ENCODE measurements at places on chromosomes 4 and X.
A peak's percentile ranks its signal among the peaks of the same experiment; 100 is the strongest.

GRCh38 chrX:12319003-12319519, 180.8 kb downstream of the FRMPD4 start:
- no peak for DNase-seq

DNA sequence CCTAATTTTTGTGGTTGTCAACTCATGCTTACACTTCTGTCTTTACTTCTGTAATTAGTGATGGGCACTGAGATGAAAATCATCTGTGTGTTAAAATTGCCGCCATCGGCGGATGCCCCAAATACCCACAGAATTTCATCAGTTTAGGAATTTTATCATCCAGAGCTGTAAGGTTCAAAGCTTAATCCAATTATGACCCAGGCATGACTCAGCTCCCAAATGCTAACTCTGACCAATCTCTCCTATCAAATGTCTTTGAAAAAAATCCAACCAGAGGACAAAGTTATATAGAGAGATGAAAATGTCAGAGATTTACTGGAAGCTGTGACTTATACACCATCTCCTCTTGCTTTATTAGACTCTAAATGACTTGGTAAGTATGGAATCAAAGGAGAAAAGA, 1048.7 kb upstream of the PRKX start:
- no peak for DNase-seq

GRCh38 chr4:59637596-59637995, 1562.5 kb upstream of the ADGRL3 start:
- DNase-seq: no peak

GRCh38 chrX:110218591-110218990, 99.3 kb downstream of the AMMECR1 start:
- DNase-seq: no peak

- no peak for DNase-seq
Observed at GRCh38 chr4:90162566-90162965, 35.4 kb downstream of the CCSER1 start.

GRCh38 chrX:111394569-111394968, 17.4 kb downstream of the DCX start:
- no peak for DNase-seq

DNA sequence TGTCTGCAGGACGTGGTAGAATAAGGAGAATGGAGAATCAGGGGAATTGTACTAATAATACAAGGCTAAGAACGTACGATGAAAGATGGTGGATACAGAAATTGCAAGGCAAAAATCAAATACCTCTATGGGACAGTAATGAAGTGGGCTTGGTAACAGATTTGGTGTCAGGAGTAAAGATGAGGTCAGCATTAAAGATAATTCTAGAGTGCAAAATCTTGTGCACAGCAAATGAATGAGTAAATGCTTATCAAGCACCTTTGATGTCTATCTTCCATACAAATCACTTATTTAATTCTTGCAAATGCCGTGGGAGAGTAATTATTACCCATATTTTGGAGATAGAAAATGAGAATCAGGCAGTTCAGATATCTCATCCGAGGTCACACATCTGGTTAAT, 70.9 kb downstream of the DDX60 start:
- DNase-seq: no peak

- DNase-seq: peak; percentile 31
Observed at GRCh38 chr4:40998675-40999358, 215.5 kb downstream of the APBB2 start.
